Stimulated activated CD8-positive, alpha-beta memory T cell treated with anti-CD3 and anti-CD28 coated beads, Interleukin-4, amount 100 ng/mL, for 1 hour (primary cell): ENCODE measurements at places on chromosomes 11 and 22.

- no peak for DNase-seq
These were observed 787.1 kb upstream of the API5 start for GRCh38 chr11:42524534-42525227.

GRCh38 chr22:46827136-46827780 is 64.8 kb downstream of the TBC1D22A start:
- DNase-seq = no peak

DNA sequence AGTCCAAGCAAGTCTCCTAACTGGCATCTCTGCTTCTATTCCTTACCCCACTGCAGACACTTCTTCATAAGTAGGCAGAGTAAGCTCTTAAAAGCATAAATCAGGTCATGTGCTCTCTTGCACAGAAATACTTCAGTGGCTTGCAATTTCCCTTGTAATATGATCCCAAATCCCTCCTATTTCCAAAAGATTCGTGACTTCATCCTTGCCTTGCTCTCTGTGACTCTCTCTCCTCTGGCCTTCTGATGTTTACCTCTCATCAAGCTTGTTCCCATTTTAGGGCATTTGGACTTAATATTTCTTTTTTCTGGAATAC is 37.4 kb upstream of the NCR3LG1 start:
- no peak for DNase-seq

- DNase-seq = no peak
These were observed 82.9 kb downstream of the PIWIL4 start for GRCh38 chr11:94649964-94650623.

DNA sequence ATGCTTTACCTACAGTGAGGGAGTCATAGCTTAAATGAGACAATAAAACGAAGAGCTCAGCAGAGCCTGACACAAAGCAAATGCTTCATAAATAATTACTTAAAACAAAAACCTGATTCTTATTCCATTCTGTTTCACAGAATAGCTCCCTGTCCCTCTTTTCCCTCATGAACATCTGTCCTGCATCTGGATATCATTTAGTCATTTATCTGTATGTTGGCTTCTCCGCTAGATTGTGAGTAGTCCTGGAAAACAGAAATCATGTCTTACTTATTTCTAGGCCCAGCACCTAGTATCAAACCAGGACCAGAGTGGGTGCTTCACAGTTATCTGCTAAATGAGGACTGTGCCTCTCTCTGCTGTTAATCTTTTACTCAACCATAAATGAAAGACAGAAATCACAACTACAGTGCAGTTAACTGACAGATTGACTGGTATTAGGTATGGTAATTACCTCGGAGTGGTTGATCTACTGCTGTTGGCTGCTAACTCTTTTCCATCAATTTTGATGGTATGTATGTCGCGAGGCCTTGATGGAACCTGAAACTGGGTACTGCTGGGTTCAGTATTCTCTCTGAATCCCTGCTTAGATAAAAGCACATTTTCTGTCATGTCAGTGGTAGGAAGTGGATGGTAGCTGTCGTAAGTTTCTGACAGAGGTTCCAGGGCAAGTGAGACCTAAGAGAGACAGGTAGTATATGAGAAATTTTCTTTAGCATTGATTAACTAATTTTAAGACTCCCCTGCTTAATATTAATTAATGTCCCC is 31.5 kb downstream of the C2CD3 start:
- no peak for DNase-seq

DNA sequence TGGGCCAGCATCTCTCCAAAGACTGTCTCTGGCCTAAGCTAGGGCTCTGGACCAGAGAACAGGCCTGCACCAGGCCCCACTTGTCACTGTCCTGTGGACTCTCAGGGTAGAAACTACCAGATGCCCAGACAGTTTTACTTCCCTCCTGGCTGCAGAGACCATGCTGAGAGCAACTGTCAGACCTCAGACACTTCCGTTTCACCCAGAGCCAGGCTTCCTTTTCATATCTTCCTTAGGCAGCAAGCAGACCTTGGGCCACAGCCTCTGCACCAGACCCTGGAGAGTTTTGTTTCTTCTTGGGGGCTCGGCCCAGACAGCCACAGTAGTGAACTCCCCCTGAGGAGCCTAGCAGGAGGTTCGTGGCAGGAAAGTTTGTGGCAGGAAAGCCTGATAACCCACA is 12.1 kb upstream of the FCHSD2 start:
- no peak for DNase-seq

GRCh38 chr11:60316317-60316716 is 10.7 kb upstream of the MS4A6E start:
- no peak for DNase-seq

DNA sequence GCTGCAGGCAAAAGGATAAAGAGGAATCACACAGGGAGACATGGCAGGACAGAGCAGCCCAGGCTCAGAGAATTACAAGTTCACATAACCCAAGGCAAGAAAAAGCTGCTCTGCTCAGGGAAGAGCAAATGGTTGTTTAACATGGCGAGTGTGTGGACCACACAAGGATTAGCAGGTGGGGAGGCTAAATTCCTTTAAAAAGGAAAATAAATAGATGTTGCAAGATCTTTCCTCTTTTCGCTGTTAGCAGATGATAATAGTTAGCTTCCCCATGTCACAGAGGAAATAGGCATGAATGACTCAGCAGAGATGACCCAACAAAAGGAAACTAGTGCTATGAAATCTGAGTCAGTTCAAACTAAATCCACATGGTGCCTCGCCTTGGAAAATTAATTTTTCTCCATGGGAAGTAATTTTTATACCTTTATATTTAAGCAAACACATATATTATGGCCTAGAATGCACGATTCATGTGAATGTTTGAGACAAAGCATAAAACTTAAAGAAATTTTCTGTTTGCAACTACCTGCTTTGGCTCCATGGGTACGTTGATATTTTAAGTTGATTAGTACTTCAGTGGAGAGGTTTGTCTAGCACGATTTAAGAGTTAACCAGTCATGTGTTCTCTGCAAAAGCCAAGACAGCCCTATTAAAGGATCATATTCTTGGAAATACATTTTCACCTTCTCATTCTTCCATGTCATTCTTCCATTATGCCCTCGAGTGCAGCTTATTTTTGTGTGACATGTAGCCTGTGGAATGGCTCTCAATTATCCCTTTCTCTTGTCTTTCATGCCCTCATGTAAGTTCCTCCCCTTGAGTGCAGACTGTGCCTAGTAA is 38.5 kb upstream of the FJX1 start:
- no peak for DNase-seq

GRCh38 chr22:48895336-48895735 is 932.3 kb downstream of the BRD1 start:
- no peak for DNase-seq

- peak; percentile 66 for DNase-seq
These were observed 17.8 kb upstream of the WNT7B start for GRCh38 chr22:45994491-45995404.

GRCh38 chr11:34145073-34145472 is 39.6 kb downstream of the NAT10 start:
- no peak for DNase-seq
